ENCODE measurements at places on chromosomes 3 and 15.

- no peaks in the 10 kb centered on the region for H3K27me3 ChIP-seq
- no peak for DNase-seq
- H3K4me3 ChIP-seq = no peak overlapping the region
- H3K27ac ChIP-seq = no peak overlapping the region
- H3K4me1 ChIP-seq = peaks cover 6% of the 10 kb centered on the region
- H3K36me3 ChIP-seq = no peaks in the 10 kb centered on the region
Measured at GRCh38 chr3:178397202-178397601, 139.0 kb upstream of the KCNMB2 start.

DNA sequence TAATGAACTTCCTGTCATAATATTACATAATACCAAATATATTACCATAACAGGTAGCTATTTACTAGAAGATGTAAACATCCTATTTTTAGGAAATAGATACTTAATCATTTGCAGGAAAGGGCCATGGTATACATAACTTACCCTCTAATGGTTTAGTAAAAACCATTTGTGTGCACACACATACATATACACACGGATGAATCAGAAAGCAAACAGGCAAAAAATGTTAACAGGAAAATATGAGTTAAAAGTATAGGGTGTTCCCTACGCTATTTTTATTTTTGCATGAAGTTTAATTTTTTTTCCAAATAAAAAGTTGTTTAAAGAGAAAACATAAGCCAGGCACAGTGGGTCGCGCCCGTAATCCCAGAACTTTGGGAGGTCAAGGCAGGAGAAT is 34.6 kb downstream of the FAM174B start:
- no peak overlapping the region for H3K4me3 ChIP-seq
- no peak for DNase-seq
- no peaks in the 10 kb centered on the region for H3K36me3 ChIP-seq
- H3K27me3 ChIP-seq = no peaks in the 10 kb centered on the region
- H3K27ac ChIP-seq = no peak overlapping the region
- no peaks in the 10 kb centered on the region for H3K4me1 ChIP-seq

- H3K27me3 ChIP-seq = peaks cover 5% of the 10 kb centered on the region
- H3K4me3 ChIP-seq = no peak within 1 kb of the TSS
- H3K27ac ChIP-seq = no peak within 1 kb of the TSS
- H3K36me3 ChIP-seq = no peaks in the 10 kb centered on the region
Measured at GRCh38 chr3:36380221-36381031, at the start of gene STAC. STAC (plus strand) TSS chr3:36380504; CDS start chr3:36380644, 140 bp downstream.

DNA sequence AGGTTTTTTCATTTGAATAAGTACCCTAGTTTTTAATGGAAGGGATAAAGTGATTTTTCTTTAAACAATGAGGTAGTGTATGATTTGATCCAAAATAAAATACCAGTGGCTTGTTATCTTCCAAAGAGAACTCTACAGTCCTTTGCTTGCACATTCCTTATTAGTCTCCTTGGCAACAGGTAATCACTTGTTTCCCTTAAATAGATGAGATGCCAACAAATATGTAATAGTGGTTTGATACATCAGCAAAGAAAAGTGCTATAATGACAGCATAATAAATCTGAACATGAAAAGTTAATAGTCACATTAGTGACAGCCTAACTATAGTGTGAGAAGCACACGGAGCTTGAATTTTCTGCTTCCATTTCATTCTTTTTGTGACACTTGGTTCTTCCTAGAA is 360.2 kb downstream of the ZNF385D start:
- no peaks in the 10 kb centered on the region for H3K27me3 ChIP-seq
- DNase-seq = no peak
- no peaks in the 10 kb centered on the region for H3K4me1 ChIP-seq
- no peaks in the 10 kb centered on the region for H3K36me3 ChIP-seq

GRCh38 chr15:74242441-74243185 is 6.5 kb downstream of the CCDC33 start:
- H3K36me3 ChIP-seq = no peaks in the 10 kb centered on the region
- H3K27me3 ChIP-seq = no peaks in the 10 kb centered on the region
- peak overlapping the region; percentile 58 for H3K27ac ChIP-seq
- peaks cover 33% of the 10 kb centered on the region for H3K4me1 ChIP-seq
- peak; percentile 96 for DNase-seq

DNA sequence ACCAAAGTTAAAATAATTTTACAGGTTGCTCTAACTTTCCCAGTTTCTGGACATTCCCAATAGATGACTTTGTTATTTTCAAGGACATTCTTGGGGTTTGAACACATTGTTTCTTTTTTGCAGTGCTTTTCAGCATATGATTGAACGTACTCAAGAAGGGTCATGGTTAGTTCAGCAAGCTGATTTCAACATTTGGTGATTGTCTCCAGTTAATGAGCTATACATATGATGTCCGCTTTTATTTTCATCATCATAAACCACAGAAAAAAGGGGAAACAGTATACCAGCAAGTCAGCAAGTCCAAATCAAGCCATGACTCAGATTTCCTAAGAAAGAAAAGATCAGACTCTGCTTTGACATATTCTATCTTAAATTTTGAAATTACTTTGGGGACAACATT is 69.4 kb downstream of the B3GALNT1 start:
- no peaks in the 10 kb centered on the region for H3K36me3 ChIP-seq
- peak overlapping the region; percentile 4 for H3K27ac ChIP-seq
- H3K4me3 ChIP-seq = no peak overlapping the region
- H3K4me1 ChIP-seq = no peaks in the 10 kb centered on the region
- no peaks in the 10 kb centered on the region for H3K27me3 ChIP-seq
- no peak for DNase-seq

GRCh38 chr3:69425249-69425648 is 39.4 kb upstream of the FRMD4B start:
- H3K4me3 ChIP-seq = no peak overlapping the region
- no peak for DNase-seq
